Stimulated activated CD4-positive, alpha-beta T cell treated with anti-CD3 and anti-CD28 coated beads, Interleukin-1b, Interleukin-23, amount 100 ng/mL, for 48 hours (primary cell): ENCODE measurements at places on chromosomes 3 and 15.

GRCh38 chr3:186722457-186722856, 5.3 kb downstream of the KNG1 start:
- no peak for DNase-seq

- no peak for DNase-seq
Measured at GRCh38 chr3:4491855-4492207, 1.3 kb upstream of the ITPR1 start.

DNA sequence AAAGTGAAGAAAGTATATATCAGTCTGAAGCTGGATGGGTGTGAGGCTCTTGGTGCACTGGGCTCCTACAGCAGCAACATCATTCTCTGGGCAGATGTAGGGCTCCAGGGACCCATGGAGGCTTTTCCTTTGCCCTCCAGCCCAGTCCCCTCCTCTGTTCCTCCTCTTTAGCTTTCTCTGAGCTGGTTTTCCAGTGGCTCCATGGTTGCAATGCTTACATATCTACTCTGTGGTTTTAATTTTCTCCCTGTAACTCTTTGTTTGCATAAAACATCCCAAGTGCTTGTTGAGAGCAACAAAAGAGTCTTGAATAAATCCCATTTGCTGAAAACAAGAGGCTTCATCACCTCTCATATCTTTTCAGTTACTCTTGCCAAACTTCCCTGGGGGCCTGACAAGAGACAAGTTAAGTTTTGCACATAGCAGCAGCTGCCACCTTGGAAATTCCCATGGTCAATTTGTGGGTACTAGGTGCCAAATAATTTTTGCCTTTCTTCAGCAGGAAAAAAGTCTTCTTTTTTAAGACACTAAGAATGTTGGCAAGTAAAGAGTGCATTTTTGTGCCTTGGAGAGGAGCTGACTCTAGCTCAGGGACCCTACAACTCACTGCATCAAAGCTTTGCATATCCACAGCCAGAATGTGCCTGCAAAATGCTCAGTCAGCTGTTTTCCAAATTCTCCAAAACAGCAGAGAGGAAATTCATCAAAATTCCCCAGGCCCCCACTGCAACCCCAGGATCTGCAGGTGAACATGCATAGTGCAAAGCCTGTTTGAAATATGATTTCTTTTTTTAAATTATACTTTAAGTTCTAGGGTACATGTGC, 41.9 kb downstream of the COLQ start:
- no peak for DNase-seq

DNA sequence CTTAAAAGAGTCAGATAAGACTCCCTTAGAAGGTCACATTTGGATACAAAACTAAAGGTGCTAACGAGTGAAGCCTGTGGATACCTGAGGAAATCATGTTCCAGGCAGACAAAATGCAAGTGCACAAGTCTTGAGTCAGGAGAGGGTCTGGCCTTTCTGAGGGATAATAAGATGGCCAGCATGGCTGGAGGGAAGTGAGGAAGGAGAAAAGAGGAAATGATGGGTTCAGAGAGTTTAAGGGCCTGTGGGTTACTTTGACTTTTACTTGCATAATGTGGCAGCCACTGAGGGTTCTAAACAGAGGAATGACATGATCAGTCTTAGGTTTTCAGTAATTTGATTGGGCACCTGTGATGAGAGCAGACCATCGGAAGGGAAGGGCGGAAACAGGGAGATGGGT, 3.5 kb upstream of the ROPN1B start:
- DNase-seq, result no peak

GRCh38 chr3:50256978-50257890, 11.7 kb upstream of the SEMA3B start:
- DNase-seq, result peak; percentile 43

GRCh38 chr15:88342666-88343065, 86.1 kb upstream of the NTRK3 start:
- no peak for DNase-seq

DNA sequence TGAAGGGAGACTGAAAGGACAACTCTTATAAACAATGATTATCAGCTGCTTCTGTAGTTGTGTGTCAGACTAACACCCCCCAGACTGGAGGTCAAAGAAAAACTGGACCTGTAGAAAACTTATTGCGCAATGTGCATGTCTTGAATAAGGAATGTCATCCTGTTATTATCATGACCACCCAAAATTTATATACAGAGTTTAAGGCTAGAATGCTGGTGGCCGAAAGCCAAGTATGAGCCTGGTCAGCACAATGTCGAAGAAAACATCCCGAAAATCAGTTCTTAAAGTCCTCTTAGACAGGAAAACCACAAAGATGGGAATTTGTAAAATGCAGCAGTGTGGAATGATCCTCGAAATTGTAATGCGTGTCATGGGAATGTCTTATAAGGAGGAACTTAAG, 29.3 kb downstream of the RFTN1 start:
- DNase-seq, result no peak

DNA sequence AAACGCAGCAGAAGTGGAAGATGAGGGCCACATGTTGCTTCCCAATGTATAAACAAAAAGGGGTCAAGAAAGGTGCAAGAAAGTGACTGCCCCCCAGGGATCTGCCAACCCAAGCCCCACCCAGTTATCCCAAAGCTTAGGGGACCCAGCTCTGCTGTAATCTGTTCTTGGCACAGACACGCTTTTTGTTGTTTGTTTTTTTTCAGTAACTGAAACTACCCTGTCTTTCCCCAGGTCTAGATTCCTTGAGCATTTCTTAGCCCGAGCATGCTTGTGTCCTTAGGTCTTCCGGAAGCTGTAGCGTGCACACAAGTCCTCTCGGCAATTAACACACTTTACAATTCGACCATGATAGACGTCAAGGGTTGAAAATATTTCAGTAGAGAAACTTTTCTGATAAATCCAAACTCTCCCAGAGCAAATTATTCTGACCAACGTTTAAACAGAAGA, 8.5 kb upstream of the PPARG start:
- DNase-seq, result no peak

- DNase-seq, result no peak
Measured at GRCh38 chr3:40398346-40398745, 11.4 kb downstream of the ENTPD3 start.

DNA sequence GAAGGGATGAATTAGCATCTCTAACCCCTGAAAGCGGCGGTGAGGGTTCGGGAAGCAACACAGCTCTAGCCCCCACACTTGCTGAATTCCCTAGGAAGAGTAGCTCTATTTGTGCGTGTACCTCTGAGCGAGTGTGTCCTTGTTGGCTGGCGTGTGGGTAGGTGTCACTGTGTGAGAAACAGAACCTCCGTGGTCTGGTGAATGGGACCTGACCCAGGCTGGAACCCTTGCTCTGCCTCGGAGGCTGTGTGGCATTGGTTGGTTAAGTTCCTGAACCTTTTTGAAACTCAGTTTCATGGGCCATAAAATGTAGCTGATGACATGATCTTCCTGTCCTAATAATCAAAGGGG, 414 bp upstream of the TMEM115 start:
- DNase-seq, result no peak
